ENCODE measurements at places on chromosomes 11 and 22.

GRCh38 chr11:105618343-105618955 lies 8.6 kb downstream of the GRIA4 start:
- DNase-seq, result peak; percentile 52

GRCh38 chr11:37496201-37496600 lies 898.2 kb upstream of the RAG2 start:
- DNase-seq, result peak; percentile 23

- DNase-seq, result no peak
These were observed 66.7 kb downstream of the PISD start for GRCh38 chr22:31595271-31595670.

GRCh38 chr11:73493956-73494598 lies 103.8 kb downstream of the FAM168A start:
- peak; percentile 96 for DNase-seq

DNA sequence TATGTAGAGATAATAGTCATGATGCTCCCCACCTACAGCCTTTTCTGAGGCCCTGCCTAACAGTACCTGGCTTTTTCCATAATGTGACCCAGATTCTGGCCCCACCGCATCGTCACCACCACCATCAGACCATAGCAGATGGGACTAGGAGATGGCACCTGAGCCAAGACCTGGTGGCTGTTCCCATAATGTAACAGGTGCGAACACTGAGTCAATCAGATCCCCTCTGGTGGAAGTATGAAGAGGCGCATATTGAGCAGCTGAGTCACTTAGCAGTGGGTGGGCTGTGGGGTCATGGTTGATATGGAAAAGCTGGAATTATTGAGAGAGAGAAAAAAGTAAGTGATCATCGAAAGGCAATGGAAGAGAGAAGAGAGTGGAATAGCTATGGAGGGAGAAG lies 578.0 kb upstream of the CADM1 start:
- DNase-seq, result no peak

DNA sequence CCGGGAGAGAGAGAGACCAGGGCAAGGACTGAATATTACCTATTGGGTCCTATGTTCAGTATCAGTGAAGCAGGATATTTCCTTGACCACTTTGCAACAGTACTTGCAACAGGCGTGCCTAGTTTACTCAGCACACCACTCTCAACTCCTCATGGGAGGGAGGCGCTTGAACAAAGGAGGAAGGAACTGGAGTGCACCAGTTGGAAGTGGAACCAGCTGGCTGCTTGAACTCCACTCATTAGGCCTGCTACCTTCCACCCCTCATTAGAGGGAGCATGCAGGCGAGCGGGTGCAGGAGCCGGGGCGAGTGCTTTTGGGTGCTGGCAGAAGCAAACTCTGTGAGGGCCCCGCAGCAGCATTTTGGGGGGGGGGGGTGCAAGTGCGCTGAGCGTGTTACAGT lies 1369.6 kb upstream of the RAG2 start:
- no peak for DNase-seq
